GM18507 (cell line): ENCODE measurements at places on chromosomes 12 and 14.

- DNase-seq = no peak
Measured at GRCh38 chr12:50672158-50672557, 91.7 kb upstream of the ATF1 start.

- DNase-seq = no peak
Measured at GRCh38 chr12:116278667-116279066, 1.2 kb upstream of the MED13L start.

GRCh38 chr14:31960039-31960438, 117.1 kb upstream of the ARHGAP5 start:
- DNase-seq = no peak

DNA sequence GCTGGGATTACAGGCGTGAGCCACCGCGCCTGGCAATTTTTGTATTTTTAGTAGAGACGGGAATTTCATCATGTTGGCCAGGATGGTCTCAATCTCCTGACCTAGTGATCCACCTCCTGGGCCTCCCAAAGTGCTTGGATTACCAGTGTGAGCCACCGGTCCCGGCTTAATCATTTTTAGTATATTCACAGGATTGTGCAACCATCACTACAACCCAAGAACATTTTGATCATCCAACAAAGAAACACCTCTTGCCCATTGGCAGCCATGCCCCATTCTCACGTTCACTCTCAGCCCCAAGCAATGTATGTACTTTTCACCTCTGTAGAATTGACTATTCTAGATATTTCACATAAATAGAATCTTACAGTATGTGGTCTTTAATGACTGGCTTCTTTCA, 19.9 kb downstream of the SP1 start:
- DNase-seq = no peak

DNA sequence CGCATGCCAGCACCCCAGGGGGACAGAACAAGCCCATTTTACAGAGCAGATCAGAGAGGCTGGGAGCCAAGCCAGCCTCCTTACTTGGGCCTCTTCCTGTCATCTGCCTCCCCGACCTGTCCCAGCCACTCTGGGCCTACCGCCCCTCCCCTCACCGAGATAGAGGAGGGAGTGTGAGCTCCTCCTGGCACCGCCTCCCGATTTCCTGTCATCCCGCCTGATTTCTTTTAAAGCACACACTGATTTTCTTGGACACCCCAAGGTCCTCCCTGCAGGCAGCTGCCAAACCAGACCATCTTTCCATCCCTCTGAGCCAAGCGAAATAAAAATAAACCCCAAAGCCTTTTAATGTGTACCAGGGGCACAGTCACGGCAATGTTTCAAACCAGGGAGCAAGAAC, 108.4 kb downstream of the RFLNA start:
- DNase-seq = no peak

- no peak for DNase-seq
Measured at GRCh38 chr12:1977109-1977508, 27.1 kb downstream of the DCP1B start.

GRCh38 chr12:56450241-56450640, 1.0 kb upstream of the TIMELESS start:
- no peak for DNase-seq

DNA sequence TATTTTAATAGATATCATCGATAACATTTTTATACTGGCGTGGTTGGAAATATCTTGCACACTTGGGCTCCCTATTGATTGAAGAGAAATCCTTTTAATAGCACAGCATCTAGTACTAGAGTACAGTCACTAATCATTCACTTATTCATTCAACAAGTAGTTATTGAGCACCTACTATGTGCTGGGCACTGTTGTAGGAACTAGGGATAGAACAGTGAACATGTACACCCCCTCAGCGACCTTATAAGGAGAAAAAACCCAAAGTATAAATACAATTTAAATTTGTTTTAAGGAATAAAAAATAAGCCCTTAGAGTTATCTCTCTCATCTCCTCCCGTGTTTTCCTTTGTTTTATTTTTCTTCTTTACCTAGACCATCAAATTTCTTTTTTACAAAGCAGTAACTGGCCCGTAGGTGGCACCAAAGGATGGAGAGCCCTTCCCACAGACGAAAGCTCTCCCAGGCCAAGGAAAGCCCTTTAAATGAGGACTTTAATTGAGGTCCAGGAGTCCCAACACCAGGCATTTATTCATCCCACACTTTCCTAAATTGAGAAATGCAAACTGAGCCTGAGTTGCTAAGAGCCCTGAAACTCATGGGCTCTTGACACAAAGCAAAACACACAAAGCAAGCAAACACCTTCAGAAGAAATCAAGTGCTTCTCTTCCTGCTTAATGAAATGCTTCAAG, 29.0 kb downstream of the PEBP1 start:
- DNase-seq = no peak

DNA sequence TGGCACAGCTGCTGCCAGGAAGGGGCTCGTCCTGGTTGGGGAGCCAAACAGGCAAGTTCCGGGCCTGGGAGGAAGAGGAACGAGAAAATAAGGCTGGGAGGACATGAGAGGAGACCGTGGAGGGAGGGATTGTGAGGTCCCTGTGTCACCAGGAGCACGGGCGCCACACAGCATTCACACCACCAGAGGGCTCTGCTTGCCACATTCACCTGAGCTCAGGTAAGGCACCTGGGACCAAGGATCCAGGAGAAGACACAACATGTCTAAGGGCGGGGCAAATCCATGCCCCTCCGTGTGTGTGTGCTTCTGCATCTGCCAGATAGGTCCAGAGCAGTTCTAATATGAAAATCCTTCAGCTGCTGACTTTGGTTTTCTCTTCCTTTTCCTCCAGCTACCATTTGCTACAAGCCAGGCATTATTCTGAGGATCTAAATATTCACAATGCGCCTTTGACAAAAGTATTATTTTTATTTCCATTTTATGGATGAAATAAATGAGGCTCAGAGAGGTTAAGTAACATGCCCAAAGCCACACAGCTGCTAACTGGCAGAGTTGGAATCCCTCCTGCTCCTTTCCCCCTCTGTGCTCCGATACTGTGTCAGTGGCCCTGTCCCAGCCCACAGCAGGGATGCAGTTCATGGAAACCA, 14.6 kb downstream of the RAPGEF3 start:
- no peak for DNase-seq

- DNase-seq = no peak
Measured at GRCh38 chr12:25052914-25053211, 104.0 kb upstream of the BCAT1 start.
